ENCODE measurements at places on chromosomes 11 and 22.

GRCh38 chr22:41197038-41197972 lies 7.8 kb upstream of the L3MBTL2 start:
- DNase-seq = peak; percentile 79

DNA sequence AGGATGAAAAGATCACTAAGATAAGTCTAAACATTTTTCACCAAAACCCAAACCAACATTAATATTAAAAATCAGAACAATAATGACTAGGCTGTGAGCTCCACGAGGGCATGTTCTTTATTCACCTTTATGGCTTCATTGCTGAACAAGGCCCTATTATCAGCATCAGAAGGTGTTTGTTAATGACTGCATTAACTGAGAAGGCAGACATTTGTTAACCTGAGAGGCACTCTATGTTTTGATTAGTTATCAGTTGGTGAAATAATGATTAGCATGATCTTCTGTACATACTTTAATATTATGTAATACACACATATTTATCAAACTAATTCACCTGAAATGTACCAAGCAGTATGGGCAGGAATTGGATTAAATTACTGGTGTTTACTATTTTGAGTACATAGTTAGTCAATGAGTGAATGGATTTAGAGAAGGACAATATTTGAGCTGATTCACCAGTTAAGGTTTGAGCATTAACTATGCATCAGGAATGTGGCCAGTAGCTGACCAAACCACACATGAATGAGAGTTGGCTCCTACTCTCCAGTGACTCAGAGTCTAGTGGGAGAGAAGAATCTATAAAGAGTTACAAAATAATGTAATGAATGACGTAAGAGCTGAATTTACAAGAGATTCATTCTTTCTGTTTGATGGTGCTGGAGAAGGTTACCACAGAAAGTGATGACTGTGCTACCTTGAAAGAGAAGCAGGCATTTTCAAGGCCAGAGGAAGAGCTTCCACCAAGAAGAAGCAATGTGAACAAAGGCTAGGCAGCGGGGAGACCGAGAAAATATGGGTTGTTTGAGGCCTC lies 6.7 kb downstream of the IL18 start:
- peak; percentile 49 for DNase-seq

GRCh38 chr11:80109031-80109430 lies 668.2 kb upstream of the TENM4 start:
- no peak for DNase-seq

DNA sequence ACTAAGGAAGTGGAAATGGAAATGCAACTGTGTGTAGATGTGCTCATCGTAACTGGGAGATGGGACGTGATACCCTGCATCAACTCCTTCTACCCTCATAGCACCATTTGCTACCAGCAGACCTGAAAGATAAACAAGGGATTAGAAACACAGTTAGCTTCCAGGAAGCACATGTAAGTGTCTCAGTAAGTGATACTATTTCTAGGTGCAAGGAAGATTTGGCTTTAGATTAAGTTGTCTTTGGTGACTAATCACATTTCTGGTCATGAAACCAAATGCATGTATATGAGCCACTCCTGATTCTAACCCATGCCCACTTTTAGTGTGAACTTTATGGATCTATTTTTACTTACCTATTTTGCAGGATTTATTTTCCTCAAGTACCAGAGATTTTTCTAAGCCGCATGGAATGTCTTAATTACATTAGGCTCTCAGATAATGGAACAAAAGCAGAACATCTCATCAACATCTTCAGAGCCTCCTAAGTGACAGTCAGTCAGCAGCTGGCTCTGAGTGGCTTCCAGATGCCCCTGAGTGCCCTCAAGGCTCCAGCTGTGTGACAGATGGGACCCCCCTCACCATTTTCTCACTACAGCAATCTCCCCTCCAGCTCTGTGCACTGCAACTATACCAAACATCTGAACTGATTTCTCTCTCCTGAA lies 21.2 kb downstream of the SLC5A12 start:
- DNase-seq = peak; percentile 32
